ENCODE measurements at places on chromosomes 13 and 19.
A peak's percentile ranks its signal among the peaks of the same experiment; 100 is the strongest.

- no peak for DNase-seq
These were observed 3.6 kb downstream of the KCNK6 start for GRCh38 chr19:38323291-38323690.

DNA sequence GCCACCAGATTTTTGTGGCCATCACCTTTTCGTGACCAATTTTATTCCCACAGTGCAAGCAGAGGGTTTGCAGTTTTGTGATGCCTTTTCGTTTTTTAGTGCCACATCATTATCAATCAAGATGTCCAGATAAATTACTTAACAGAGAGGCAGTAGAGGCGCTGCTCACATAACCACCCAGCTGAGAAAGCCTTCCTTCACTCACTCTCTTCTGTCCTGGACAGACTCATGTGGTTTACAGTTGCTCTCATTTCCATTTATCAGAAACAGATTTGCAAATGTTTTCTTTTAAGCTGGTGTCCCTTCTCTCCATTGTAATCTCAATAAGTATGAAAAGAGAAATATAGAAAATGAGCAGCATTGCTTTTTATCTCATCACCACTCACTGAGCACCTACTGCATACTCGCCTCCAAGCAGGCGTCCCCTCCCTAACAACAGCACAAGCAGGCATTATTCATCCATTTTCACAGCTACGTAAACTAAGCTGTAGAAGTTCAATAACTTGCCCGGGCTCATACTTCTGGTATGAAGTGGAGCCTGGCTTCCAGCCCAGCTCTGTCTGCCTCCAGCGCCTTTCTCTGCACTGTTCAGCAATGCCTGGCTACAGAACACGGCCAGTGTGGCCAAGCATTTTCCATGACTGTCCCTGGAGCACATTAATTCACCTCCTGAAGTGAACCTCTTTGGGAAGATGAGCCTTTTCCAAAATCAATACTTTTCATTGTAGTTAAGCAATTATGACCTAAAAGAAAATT is 34.6 kb upstream of the KATNAL1 start:
- DNase-seq, result peak; percentile 95

GRCh38 chr19:16460454-16460853 is 11.3 kb downstream of the EPS15L1 start:
- no peak for DNase-seq

DNA sequence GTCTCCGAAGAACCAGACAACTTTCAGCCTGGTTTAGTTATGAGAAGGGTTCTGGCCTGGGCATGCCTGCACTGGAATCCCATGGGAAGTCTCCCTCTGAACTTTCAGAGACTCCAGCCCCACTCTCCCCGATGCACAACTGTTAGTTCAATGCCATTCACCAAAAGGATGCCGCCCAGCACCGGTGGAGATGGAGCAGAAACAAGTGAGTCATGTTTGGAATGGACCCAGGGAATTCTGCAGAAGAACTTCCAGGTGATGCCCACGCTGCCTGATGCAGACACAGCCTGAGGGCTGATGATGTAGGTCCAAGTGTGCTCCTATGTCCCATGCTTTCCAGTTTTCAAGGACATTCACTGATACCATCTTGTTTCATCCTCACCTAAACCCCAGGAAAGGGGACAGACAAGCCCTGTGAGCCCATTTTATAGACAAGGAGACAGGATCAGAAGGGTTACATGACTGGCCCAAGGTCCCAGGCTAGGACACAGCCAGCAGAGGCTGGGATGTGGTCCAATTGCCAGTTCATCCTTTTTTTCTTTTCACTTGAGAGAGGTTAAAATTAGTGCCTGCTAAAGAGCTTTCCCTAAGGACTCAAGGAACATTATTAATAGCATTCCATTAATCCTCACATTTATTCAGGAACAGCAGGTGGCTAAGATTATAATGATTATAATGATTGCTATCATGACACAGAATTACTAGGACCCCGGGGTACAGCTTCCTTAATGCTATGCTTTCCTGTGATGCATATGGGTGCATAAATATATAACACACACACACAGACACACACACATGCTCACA is 39.5 kb downstream of the SIAH3 start:
- no peak for DNase-seq

DNA sequence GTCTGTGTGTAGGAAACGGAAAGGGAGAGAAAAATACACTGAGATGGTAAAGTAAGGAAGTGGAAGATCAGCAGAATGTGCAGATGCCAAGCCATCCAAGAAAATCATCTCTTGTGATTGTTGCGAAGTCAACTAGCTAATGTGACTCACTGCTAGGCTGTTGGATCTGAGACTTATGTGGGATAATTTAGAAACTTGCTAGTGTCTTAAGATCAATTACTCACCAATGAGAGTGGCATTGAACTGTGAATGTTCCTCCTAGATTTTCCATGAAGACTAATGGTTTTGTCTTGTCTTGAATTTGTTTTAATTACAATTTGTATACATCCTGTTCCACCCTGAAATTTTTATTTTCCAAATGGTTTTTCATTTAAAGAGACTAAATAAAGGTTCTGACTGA is 771.6 kb downstream of the EFNB2 start:
- no peak for DNase-seq

DNA sequence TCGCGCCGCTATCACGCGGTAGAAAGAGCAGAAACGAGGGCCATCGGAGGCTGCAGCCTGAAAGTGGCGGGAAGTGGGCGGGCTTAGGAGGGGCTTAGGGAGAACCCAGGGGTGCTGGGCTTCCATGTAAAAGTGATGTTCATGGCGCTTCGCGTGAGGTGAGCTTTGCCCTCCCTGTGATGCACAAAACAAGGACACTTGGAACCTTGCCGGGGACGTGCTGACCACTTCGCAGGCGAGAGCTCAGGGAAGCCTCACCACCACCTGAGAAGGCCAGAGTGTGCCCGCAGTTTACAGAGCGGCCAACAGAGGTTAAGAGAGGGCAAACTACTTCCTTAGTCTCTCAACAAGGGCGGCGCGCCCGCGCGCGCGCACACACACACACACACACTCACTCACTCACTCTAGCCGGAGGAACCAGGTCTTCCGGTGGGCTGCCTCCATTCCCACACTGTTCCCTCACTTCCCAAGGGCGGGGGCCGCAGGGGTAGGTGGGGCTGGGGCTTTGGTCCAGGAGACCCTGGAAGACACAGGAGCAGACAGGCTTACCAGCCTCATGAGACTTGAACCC is 651 bp downstream of the GAPDHS start:
- no peak for DNase-seq

DNA sequence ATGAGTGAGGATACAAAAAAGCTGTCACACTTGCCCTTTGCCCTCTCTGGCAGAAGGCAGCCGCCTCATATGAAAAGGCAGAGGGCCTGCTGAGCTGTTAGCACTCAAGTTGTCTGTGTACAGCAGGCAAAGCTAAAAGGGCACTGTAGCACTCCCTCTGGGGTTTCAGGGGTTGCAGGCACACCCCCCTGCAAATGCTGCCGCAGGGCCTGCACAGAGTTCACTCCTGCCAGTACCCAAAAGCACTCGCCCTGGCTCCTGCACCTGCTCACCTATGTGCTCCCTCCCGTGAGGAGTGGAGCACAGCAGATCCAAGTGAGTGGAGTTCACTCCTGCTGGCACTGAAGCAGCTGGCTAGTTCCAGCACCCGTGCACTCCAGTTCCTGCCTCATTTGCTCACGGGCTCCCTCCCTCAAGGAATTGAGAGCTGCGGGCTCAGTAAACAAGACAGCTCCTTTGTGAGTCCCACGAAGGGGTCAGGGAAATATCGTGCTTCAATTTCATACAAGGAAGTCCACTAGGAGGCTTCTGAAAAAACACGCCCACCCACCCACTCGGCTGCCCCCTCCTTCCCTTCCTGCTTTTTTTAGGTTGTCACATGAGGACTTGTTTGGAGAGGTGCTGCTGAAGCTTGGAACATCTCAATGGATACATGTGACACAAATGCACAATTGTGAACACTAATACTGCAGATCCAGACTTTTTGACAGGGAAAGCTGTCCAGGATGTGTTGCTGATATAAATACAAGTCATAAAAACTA is 9.9 kb upstream of the RCBTB2 start:
- no peak for DNase-seq

DNA sequence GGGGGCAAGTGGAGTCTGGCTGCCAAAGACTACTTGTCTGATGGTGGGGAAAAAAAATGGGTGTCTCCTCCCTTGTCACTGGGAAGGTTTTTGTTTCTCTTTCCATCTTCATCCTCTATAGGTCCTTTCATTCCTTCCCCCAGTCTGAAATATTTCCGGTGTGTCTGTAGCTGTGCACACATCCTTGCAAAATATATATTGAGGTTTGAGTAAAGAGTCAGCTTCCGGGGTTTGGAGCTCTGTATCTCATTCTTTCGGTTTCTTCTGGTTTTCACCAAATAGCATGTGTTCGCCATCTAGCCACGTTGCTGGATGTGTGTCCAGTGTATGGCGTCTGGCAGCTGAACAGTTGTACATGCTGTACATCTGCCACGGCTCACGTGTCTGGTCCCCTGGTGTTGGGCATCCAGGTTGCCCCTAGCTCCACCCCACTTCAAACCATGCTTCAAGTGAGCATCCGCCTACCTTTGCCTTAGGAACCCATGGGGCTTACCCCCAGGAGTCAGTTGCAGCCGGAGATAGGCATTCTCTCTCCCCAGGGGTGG is 142.2 kb downstream of the SIPA1L3 start:
- DNase-seq, result no peak

DNA sequence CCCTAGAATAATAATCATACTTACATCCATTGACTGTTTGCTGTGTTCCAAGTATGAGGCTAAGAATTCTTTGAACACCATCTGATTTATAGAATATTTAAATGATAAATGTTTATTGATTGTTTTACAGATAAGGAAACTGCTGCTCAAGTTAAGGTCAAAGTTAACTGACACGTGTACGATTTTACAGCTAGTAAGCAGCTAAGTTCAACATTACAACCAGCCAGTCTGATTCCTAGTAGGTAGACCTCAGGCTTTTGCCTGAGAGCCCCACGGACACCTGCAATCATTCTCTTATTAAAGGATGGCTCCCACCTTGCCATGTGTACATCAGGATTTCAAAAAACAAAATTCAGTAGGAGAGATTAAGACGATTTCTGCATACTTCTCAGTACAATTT is 141.9 kb downstream of the SPRY2 start:
- DNase-seq, result no peak

GRCh38 chr19:44737238-44738071 is 11.1 kb upstream of the BCL3 start:
- DNase-seq, result no peak

GRCh38 chr19:6556480-6557195 is 25.8 kb downstream of the TNFSF9 start:
- DNase-seq, result no peak

- DNase-seq, result no peak
These were observed 3.9 kb downstream of the PIH1D1 start for GRCh38 chr19:49447485-49448431.

GRCh38 chr13:35496761-35497386 is 20.4 kb upstream of the MAB21L1 start:
- DNase-seq, result no peak

GRCh38 chr19:6125571-6125989 is 9.9 kb upstream of the ACSBG2 start:
- no peak for DNase-seq

- DNase-seq, result peak; percentile 87
These were observed 44.8 kb upstream of the ARGLU1 start for GRCh38 chr13:106612688-106613087.

- no peak for DNase-seq
These were observed 59.8 kb downstream of the TRPM4 start for GRCh38 chr19:49217382-49217781.

- no peak for DNase-seq
These were observed 6.6 kb upstream of the PDX1 start for GRCh38 chr13:27913160-27913559.

GRCh38 chr13:96988441-96988840 is 5.8 kb downstream of the OXGR1 start:
- no peak for DNase-seq

DNA sequence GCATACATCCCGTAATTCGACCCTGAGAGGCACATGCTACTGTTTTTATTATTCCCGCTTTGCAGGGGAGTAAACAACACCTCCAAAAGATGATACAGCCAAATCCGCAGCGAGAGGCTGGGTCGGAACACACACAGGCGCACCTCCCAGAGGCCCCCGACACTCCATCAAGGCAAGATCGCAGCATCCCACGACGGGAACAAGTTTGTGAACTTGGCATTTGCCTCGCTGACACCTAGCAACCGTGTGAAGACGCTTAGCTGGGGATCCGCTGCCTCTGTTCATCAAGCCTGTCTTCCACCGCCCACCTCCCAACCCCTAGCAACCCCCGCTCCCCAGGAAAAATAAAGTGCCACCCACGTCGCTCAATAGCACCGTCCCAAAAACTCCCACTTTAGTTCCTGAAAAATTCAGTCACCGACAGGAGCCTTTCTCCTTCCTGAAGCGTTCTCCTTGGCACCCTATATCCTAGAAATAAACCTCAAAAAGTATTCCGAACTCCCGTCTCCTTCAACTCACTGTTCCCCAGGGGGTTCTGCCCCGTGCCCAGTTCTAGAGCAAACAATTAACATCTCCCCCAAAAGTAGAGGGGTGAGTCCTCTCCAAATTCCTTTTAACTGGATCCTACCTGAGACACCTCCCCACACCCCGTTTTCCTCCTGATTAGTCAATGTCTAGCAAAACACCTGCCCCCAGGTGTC is 1.7 kb downstream of the GNG7 start:
- no peak for DNase-seq

GRCh38 chr13:73754241-73754640 is 380.0 kb downstream of the KLF12 start:
- DNase-seq, result no peak

DNA sequence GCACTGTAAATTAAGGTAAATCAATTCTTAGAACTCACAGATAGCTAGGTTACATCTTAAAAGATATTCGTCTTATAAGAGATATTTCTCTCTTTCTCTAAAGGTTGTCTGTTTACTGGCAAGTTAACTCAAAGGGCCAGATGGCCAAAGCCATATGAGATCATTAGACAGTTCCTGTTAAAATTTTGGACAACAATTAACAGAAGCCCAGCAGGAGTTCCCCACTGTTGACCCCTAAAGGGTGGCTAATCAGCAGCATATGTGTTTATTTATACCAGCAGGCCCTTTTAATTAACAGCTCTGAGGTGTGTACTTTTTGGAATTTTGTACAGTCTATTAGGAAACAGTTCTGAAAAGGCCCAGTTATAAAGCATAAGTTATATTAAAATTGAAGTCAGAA is 245.8 kb downstream of the LIG4 start:
- no peak for DNase-seq

- DNase-seq, result no peak
These were observed 200 bp downstream of the MLLT1 start for GRCh38 chr19:6279620-6279930.

GRCh38 chr13:25881971-25882451 is 169.8 kb downstream of the SHISA2 start:
- no peak for DNase-seq

- DNase-seq, result no peak
These were observed 164.6 kb downstream of the IER2 start for GRCh38 chr19:13314761-13315160.

Data from vagina (tissue), 2 donors.